T-helper 17 cell (primary cell): ENCODE measurements at places on chromosomes 6 and 20.

GRCh38 chr20:34222208-34222607, 19.0 kb upstream of the ASIP start:
- DNase-seq: no peak

GRCh38 chr6:43391440-43392031, 22.1 kb upstream of the ZNF318 start:
- peak; percentile 51 for DNase-seq

DNA sequence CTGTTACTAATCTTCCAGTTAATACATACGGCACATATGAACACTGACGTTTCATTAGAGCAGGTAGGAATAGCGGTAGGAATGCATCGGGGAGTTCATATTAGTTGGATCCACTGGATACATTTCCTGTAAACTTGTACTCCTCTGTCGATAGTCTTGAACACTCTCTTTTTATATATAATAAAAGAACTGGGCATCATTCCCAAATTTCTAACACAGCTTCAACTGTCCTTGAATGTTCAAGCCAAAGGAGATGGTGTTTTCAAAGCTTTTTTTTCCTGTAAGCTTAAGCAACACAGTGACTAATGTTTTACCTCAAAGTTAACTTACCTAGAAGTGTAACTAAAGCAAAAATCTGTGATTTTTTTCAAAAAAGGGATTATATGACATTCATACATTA, 195.3 kb downstream of the UTRN start:
- DNase-seq: no peak

GRCh38 chr20:20425823-20426654, 58.1 kb downstream of the INSM1 start:
- DNase-seq: no peak

DNA sequence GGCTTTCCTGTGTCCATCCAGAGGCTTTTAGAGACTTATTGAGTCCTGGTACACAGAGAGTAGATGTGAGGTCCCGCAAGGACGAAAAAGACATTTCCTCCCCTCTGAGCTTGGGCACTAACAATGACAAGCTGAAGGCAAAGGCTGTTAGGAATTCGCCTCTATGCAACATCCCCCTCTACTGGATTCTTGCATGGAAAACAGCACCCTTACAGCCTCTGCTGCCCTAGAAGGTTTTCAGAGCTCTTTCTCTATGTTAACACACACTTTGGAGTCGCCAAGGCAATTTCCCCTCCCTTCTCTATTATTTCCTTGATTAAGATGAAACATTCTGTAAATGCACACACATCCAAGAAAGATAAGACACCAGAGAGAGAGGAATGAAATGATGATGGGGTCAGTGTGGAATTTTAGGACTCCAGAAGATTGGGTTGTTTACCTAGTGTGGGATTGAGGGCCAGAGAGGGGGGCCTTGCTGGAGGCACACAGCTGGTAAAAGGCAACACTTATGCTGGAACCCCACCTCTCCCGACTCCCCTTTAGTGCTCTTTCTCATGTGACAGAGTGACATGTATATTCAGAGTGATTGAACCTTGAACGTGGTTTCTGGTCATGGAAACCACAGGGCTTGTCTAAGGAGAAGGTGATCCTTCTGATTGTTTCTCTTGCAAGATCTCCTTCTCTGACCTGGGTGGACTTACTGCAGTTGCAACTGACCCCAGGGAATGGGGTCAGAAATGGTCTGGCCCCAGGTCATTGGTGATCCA, 300.7 kb downstream of the CLIC5 start:
- DNase-seq: no peak

GRCh38 chr20:45174434-45175364, at the start of gene PI3:
TSS of gene PI3 (plus strand) at chr20:45174902. CDS start at chr20:45174923, 21 bp downstream.
- DNase-seq: no peak

- no peak for DNase-seq
Measured at GRCh38 chr6:123211777-123212545, 215.9 kb downstream of the CLVS2 start.

- no peak for DNase-seq
Measured at GRCh38 chr20:25218109-25218486, 22.6 kb downstream of the ENTPD6 start.

- no peak for DNase-seq
Measured at GRCh38 chr6:26064619-26065257, 22.5 kb upstream of the HFE start.

DNA sequence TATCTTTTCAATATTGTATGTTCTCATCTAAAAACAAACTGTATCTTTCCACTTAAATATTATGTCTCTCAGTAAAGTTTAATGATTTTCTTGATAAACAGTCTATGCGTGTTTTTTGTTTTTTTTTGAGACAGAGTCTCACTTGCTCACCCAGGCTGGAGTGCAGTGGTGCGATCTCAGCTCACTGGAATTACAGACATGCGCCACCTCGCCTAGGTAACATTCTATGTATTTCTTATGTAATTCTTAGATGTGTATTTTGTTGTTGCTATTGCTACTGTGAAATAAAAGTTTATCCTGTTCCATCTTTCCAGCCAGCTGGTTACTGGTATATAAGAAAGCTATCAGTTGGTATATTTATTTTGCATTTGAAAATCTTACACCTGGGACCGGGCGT, 29.4 kb downstream of the ABHD12 start:
- no peak for DNase-seq

DNA sequence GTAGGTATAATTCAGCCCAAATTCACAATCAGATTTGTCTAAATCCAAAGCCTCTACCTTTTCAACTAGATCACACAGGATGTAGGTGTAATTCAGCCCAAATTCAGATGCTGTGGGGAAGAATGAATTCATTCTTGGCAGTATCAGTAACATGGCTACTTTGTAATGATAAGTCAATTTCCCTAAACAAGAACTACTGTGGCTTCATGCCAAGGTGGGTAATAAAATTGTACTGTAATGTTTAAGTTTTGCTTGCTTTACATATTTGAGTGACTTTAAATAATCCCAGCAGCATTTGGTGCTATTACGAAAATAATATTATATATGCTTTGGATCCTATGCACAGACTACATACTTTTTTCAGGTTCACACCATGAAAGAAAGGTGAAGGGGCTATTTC, 239.1 kb downstream of the HDGFL1 start:
- DNase-seq: no peak
